ENCODE measurements at places on chromosomes 12 and 14. TPM values are rescaled to one million over a fixed set of nuclear protein-coding genes. Genes with fewer than 3 reads are reported as not detected.
A peak's percentile ranks its signal among the peaks of the same experiment; 100 is the strongest.

Gene CELA1
- total RNA-seq = not detected

Gene AREL1
- total RNA-seq = 16.1 TPM

DNA sequence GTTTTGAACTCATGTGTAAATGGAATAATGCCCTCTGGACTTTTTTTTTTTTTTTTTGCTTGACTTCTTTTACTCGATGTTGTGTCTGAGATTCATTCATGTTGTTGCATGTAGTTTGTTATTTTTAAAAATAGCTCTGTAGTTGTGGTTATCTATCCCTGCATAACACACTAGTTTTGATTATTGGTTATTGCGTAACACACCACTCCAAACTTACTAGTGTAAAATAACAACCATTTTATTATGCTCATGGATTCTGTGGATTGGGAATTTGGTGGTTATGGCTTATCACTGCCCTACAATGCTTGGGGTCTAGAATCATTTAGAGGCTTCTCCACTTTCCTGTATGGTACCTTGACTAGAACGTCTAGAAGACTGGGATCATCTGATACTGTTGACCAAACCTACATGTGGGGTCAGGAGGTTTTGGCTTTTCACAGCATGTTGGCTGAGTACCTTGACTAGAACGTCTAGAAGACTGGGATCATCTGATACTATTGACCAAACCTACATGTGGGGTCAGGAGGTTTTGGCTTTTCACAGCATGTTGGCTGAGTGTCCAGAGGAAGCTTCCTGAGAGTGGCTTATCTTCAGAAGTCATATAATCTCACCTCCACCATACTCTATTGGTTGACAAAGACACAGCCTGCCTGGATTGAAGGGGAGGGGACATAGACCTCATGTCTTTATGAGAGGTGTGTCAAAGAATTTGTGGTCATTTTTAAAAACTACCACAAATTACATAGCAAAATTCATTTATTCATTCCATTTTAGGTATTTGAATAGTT is 11.6 kb downstream of the VRK1 start:
- no peak for DNase-seq
- H3K4me3 ChIP-seq = no peak overlapping the region
- H3K4me1 ChIP-seq = no peaks in the 10 kb centered on the region
- H3K27ac ChIP-seq = no peak overlapping the region

GRCh38 chr14:74973003-74973653 is 17.7 kb upstream of the PGF start:
- no peaks in the 10 kb centered on the region for H3K27me3 ChIP-seq
- no peaks in the 10 kb centered on the region for H3K36me3 ChIP-seq
- DNase-seq = peak; percentile 80

- H3K36me3 ChIP-seq = no peaks in the 10 kb centered on the region
- no peak for DNase-seq
- no peaks in the 10 kb centered on the region for H3K4me1 ChIP-seq
- H3K27me3 ChIP-seq = no peaks in the 10 kb centered on the region
Observed at GRCh38 chr12:20245491-20245890, 122.8 kb upstream of the PDE3A start.

- H3K4me1 ChIP-seq = no peaks in the 10 kb centered on the region
- H3K36me3 ChIP-seq = no peaks in the 10 kb centered on the region
Observed at GRCh38 chr12:402029-402389, 565 bp downstream of the CCDC77 start.

GRCh38 chr14:54038724-54039123 is 82.1 kb upstream of the BMP4 start:
- H3K4me1 ChIP-seq = no peaks in the 10 kb centered on the region
- no peak overlapping the region for H3K4me3 ChIP-seq
- H3K27ac ChIP-seq = no peak overlapping the region
- no peaks in the 10 kb centered on the region for H3K36me3 ChIP-seq
- no peak for DNase-seq
